NCI-H1436 treated with DMSO at 0.1 percent for 48 hours (cell line): ENCODE measurements at places on chromosomes 16 and 17.
A peak's percentile ranks its signal among the peaks of the same experiment; 100 is the strongest.

DNA sequence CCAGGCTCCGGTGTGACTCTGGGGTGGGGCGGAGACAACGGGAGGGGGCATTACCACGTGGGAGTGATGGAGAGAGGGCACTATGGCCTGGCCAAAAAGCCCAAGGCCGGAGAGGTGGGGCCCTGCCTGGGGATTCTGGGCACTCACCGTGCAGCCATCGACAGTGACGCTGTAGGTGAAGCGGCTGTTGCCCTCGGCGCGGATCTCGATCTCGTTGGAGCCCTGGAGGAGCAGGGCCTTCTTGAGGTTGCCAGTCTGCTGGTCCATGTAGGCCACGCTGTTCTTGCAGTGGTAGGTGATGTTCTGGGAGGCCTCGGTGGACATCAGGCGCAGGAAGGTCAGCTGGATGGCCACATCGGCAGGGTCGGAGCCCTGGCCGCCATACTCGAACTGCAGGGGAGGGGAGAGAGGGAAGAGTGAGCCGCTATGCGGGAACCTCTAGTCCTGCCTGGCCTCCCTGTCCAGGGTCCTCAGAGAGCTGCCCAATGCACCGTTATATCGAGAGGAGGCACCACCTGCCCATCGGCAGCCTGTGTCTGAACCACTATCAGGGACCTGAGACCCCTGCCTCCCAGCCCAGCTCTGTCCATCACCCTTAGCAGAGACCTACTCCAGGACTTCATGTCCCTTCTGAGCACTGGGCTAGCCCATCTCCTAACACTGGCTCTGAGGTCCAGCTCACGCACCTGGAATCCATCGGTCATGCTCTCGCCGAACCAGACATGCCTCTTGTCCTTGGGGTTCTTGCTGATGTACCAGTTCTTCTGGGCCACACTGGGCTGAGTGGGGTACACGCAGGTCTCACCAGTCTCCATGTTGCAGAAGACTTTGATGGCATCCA, 15.6 kb downstream of the COL1A1 start:
- no peak for DNase-seq

DNA sequence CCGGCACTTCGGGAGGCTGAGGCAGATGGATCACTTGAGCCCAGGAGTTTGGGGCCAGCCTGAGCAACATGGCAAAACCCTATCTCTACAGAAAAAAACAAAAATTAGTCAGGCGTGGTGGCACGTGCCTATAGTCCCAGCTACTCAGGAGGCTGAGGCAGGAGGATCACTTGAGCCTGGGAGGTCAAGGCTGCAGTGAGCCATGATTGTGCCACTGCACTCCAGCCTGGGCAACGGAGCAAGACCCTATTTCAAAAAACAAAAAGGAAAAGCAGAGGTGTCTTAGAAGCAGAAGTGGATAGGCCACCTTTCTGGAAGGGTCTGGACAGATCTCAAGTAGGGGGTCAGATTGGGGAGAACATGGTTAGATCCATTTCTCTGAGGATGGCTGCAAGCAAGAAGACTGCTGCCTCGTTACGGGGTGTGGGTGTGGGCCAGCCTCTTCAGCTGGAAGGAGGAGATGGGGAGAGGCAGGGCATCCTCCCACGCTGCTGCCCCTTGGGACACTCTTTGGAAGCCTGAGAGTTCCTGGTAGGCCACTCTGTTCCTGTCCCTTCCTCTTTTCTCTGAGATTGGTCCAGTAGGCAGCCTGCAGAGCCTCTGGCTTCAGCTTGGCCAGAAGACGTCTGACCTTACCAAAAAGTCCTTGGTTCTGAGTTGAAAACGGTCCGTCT, 208.0 kb downstream of the MSI2 start:
- no peak for DNase-seq

DNA sequence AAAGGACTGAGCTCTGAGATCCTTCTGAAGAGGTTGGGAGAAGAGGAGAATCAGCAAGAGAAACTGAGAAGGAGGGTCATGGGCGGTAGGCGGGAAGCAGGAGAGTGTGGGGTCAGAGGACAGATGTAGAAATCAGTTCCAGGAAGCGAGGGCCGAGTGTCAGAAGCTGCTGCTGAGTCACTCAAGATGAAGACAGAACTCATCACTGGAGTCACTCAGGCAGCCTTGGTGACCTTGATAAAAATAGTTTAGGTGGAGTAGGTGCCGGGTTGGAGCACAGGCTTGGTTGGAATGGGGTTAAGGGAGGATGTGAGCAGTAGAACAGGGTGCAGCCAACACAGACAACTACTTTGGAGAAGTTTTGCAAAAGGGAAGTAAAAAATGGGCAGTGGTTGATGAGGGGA, 6.1 kb upstream of the ITGAM start:
- no peak for DNase-seq

GRCh38 chr16:46745617-46746016, 2.5 kb downstream of the MYLK3 start:
- no peak for DNase-seq

DNA sequence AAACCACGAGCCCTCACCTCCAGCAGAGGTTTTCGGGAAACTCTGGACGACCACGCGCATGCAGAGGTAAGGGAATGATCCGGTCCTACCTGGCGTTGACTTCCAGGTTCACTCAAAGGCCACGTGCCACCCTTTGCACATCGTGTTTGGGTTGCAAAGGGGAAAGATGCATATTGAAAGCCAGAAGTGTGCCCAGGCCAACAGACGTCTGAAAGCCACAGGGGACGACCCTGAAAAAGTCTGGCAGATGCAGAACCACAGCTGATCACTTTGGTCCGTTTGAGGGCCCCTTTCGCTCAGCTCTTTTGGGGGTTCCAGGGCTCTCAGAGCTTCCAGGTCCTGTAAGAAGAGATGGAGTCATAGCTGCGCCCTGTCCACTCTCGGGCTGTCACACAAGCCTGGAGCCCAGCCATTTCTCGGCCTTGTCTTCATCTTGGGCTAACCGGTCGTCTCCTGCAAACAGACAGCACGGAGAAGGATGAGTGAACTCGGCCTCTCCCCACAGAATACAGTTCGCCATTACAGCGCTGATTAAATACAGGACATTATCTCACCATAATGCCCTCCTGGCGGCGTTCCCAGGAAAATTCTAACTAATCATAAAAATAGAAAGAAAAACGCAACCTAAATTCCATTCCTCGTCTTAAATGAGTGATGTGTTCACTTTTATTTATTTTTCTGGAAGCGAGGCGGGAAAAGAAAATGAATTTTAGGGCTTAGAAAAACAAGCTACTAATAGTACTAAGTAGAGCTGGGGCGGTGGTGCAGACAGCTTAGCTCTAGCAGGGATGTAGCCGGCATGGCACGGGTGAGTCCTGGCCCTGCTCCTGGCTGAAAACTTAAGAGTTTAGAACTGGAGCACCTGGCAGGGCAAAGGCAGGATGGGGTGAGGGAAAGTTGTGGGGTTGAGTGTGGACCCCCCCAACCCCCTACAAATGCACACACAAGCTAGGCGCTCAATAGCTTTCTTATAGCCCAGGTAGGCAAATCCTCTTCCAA, 45.5 kb upstream of the ZFHX3 start:
- no peak for DNase-seq

GRCh38 chr17:32909787-32910369, 18.1 kb upstream of the TMEM98 start:
- peak; percentile 73 for DNase-seq

GRCh38 chr17:77233127-77233526, 92.4 kb downstream of the SEC14L1 start:
- no peak for DNase-seq

DNA sequence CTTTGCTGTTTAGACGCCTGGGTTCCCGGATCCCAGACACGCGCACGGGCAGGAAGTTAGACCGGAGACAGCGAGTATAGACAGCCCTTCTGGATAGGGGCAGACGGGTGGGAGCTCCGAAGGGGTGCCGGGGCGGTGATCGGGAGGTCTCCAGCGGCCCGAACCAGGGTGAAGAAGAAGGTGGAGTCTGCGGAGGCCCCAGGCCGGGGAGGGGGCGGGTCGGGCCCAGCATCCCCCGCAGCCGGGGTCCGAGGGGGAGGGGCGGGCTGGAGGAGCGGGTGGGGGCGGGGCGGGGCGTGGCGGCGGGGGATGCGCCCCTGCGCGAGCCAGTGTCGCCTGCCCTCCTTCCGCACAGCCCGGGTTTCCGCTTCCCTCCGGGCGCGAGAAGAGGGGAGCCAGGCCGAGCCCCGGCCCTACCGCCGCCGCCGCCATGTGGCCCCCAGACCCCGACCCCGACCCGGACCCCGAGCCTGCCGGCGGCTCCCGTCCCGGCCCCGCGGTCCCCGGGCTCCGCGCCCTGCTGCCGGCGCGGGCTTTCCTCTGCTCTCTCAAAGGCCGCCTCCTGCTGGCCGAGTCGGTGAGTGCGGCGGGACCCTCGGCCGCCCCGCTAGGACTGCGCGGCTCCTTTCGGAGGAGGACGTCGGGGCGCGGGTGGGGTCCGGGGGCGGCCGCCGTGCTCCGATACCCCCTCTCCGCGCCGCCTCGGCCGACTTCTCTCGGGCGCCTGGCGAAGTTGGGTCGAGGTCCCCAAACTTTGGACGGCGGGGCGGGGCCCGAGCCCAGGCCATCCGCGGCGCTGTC, at the start of gene CMTM3:
CMTM3 (plus strand) TSS at position 329 of the 801 bp plus-strand sequence; CDS start at position 431, 102 bp downstream.
- no peak for DNase-seq

DNA sequence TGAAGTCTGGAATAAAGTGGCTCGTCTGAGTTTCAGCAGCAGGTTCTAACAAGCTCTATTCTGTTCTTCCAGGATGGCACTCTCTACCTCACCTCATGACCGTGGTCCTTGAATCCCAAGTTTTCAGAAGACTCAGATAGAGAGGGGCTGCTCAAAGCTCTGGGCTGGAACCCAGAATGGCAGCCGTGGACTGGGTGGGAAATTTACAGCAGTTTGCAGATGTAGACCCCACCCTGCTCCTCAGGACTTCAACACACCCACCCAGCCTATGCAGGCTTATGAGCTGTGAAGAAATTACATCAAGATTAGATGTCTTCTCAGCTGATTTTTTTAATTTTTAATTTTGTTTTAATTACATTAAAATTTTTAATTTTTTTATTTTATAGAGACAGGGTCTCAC, 59.4 kb downstream of the METRNL start:
- no peak for DNase-seq

GRCh38 chr16:616733-617586, 13.8 kb upstream of the WFIKKN1 start:
- no peak for DNase-seq

- DNase-seq, result no peak
Measured at GRCh38 chr17:78358538-78359320, 1.1 kb downstream of the SOCS3 start.

DNA sequence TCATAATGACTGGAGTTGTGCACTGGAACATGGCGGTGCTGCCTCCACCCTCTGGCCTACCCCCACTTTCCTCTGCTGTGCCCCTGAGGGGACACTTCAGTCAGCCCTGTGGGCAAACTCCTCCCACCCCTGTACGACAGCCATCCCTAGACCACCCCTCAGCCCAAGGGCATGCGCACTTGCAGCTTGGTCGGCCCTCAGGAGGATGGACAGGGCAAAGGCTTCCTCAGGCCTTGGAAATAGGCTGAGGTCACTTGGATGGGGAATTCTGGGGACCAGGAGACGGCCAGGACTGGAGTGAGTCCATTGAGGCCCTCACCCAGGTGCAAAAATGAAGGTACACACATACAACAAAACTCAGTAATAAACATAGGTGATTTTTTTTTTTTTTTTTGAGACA, 41.0 kb downstream of the FZD2 start:
- DNase-seq, result no peak

- no peak for DNase-seq
Measured at GRCh38 chr17:40534371-40535189, 30.7 kb downstream of the CCR7 start.

DNA sequence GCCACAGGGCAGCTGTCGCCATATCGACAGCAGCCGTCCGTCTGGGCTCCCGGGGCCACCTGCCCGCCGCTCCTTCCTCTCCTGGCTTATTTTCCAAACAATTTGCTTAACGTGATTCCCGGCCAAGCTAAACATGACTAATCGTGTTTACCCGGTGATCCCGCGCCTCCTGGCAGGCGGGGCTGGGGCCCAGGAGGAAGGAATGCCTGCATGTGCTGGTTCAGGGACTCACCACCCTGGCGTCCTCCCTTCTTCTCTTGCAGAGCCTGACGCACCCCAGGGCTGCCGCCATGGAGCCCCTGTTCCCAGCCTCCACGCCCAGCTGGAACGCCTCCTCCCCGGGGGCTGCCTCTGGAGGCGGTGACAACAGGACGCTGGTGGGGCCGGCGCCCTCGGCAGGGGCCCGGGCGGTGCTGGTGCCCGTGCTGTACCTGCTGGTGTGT, 6.1 kb downstream of the SSTR5 start:
- no peak for DNase-seq

DNA sequence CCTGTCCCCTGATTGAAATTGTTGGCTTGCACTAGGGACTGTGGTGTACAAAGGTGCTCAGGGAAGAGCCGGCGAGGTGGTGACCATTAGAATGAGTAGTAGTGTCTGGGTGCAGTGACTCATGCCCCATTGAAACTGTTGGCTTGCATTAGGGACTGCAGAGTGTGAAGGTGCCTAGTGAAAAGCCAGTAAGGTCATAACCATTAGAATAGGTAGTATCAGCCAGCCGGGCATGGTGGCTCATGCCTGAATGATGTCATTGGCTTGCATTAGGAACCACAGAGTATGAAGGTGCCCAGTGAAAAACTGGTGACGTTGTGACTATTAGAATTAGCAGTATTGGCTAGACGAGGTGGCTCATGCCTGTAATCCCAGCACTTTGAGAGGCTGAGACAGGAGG, 78.9 kb downstream of the ABCC6 start:
- no peak for DNase-seq

GRCh38 chr16:27428026-27428785, 26.2 kb downstream of the IL21R start:
- no peak for DNase-seq

GRCh38 chr16:21222495-21223337, 10.8 kb upstream of the ANKS4B start:
- DNase-seq, result peak; percentile 28

DNA sequence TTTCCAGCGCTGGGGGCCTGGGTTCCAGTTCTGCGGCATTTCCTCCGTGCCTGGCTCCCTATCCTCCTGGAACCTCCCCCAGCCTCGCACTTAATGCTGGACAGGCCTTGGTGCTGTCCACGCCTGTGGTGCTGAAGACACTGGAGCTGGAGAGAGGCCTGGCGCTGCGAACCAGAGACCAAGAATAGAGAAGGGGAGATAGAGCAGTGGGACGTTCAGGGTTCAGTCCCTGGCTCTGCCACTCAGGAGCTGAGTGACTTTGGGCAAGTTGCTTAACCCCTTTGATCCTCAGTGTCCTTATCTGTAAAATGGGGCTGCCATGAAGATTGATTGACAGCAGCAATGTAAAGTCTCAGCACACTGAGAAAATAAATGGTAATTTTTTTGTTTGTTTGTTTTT, 11.9 kb downstream of the SBK1 start:
- no peak for DNase-seq

DNA sequence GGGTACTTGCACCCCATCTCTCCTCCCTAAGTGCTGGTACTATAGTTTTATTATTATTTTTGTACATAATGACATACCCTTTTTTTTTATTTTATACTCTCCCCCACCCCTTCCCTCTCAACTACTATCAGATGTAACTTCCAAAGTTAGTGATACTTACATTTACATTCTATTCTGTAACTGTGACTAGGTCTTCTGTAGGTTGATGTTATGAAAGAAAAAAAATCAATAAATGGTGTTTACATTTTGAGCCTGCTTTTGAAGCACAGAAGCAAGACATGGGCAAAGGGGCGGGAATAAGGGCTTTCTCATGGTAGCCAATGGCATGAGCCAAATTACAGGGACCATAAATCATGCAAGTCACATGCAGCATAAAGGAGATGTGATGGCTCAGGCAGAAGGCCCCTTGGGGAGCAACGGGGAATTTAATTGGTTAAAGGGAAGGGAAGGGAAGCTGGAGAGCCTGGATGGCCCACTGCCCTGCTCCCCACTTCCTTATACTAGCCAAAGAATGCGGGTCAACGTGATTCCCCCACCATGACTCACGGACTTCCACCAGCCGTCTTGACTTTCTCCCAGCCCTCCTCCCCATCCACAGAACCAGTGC, 2.4 kb upstream of the ACSF2 start:
- no peak for DNase-seq

GRCh38 chr16:51657848-51658247, 506.8 kb upstream of the SALL1 start:
- DNase-seq, result no peak
